ENCODE measurements at places on chromosomes 1 and 21. TPM values are rescaled to one million over a fixed set of nuclear protein-coding genes. Genes with fewer than 3 reads are reported as not detected.

Gene ANGPTL7
- total RNA-seq, result not detected

Gene CADM3
- total RNA-seq, result 5.5 TPM

Gene NHLH2
- 1.8 TPM for total RNA-seq

Gene AGMAT
- 5.5 TPM for total RNA-seq

Gene RAP1GAP
- total RNA-seq, result 9.7 TPM

Gene SAMD13
- total RNA-seq, result 2.3 TPM

Gene TCHHL1
- not detected for total RNA-seq

Gene TEX38
- total RNA-seq, result 0.21 TPM

DNA sequence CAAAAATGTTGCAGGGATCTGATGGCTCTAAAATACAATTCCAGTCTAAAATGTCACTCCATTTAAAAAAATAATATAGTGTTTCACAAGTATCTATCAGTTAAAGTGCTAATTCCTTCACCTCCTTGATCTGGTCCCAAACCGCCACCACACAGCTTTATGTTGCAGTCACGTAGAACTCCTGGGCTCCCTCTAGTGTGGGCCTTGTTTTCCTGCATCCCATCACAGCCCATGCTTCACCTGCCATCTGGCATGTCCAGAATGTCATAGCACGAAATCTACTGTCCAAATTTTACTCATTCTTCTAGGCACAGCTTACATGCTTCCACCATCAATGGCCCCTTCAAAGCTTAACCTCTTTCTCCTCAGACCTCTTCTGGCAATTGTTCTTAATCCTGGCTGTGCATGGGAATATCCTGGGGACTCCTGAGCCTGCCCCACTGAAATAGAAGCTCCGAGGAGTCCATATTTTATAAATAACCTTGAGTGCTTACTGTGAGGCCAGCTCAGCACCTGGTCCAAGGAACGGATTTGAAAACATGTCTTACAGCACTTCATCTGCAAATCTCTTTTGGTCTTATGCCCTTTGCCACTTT is 15.5 kb downstream of the FYB2 start:
- H3K27me3 ChIP-seq, result no peaks in the 10 kb centered on the region
- H3K4me1 ChIP-seq, result no peaks in the 10 kb centered on the region
- peak; percentile 71 for DNase-seq
- peaks cover 3% of the 10 kb centered on the region for H3K36me3 ChIP-seq
- no peak overlapping the region for H3K4me3 ChIP-seq

DNA sequence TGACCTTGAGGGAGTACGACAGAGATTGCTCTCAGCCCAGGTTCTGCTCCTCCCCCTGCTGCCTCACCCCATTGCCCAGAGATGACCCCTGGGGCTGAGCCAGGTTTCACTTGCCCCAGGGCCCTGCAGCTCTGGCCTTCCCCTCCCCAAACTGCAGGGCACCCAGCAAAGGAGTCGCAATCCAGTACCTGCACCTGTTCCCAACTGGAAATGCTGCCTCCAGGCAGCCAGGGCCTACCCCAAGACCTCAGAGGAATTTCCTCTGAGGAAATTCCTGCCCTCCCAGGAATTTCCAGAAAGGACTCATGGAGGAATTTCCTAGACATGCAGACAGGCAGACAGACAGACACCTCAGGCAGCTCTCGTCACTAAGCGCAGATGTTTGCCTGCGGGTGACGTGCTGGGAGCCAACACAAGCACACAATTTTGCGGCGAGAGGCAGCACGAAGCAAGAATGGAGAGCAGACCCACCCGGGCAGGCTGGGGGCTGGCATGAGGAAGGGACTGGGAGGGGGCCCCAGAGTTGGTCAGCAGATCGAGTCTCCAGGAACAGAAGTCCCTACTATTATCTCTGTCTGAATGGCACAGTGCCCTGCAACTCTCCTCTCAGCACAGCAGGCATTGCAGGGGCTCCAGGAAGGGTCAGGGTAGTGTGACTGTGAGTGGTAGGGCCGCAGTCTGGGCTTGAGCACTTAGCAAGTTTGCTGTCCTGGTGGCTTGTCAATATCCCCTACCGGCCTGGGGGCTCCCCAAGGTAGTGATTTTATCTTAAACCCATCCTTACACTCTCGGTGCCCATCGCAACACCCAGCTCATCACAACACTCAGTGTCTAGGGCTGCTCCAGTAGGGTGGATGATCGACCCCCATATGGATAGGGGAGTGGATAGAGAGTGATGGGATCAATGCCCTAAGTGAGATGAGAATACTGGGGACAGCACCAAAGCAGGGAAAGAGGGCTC is 2.9 kb upstream of the EFNA1 start:
- peak; percentile 43 for DNase-seq
- no peak overlapping the region for H3K27ac ChIP-seq
- peaks cover 42% of the 10 kb centered on the region for H3K4me1 ChIP-seq
- peak overlapping the region; percentile 61 for H3K4me3 ChIP-seq
- H3K27me3 ChIP-seq, result peaks cover 68% of the 10 kb centered on the region
- H3K36me3 ChIP-seq, result no peaks in the 10 kb centered on the region

- DNase-seq, result no peak
- no peaks in the 10 kb centered on the region for H3K27me3 ChIP-seq
- peak overlapping the region; percentile 70 for H3K27ac ChIP-seq
- H3K36me3 ChIP-seq, result no peaks in the 10 kb centered on the region
Measured at GRCh38 chr1:22115286-22115685, 27.6 kb downstream of the WNT4 start.

All from WTC11 (cell line).